ENCODE measurements at places on chromosomes 2 and 18.

GRCh38 chr2:114814355-114814754, 371.9 kb downstream of the DPP10 start:
- no peak for DNase-seq

DNA sequence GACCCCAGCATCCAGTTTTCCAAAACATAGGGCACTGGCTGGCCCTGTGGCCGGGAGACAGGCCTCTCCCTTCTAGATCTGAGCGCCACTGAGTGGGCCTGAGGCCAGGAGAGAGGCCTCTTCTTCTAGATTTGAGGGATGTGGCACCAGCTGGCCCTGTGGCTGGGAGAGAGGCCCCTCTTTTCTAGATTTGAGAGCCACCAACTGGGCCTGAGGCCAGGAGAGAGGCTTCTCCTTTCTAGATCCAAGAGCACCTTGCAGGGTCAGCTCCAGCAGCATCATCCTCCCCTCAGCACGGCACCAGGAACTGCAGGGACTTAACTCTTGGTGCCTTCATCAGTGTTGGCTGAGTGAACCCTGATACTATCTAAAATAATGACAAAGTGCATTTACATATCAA, 114.3 kb upstream of the ALKAL2 start:
- DNase-seq = no peak

GRCh38 chr2:2452961-2453360, 121.9 kb upstream of the MYT1L start:
- no peak for DNase-seq

DNA sequence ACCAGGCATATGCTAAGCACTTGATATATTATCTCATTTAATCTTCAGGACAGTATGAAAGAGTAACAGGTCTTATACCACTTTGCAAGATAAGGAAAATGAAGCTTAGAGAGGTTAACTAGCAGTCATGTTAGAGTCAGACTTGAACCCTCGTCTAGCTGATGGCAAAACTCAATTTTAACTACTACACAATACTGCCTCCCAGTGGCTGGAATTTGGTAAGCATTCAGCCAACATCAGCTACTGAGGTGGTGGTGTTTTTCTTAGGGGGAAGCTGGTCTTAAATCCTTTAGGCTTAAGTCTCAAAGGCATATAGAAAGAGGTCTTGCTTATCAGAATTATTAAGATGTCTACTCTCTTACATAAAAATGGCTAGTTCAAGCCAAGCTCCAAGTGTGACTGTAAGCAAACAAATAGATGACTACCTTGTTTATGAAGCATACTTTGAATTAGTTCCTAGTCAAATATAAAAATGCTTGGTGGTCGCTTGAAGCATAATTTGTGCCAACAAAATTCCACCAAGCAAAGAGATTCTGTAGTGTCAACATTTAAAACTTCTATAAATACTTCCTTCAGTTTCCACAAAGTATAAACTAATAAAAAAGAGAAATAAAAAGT, 325.4 kb upstream of the FIGN start:
- DNase-seq = no peak

DNA sequence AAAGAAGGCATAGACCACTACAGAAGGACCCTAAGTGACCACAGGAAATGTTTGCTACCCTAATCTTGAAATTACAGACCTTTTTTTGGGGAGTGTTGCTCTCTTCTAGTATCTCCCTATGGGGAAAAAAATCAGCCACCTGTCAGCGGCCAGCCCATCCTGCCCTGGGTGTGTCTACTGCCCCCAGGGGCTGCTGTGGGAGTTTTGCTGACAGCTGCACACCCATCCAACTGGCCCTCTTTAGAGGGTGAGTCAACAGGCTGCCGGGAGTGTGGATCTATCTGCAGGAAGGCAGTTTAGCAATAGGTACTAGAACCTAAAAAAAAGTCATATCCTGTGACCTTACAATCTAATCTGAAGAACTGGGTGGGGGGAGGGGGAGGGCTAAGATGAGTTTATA, 796 bp upstream of the DYSF start:
- no peak for DNase-seq

GRCh38 chr2:98500561-98500960, 55.9 kb downstream of the INPP4A start:
- no peak for DNase-seq

Measured in activated T-helper 1 cell treated with anti-CD3 and anti-CD28 coated beads, Interleukin-2, amount 50 U/mL, for 16 hours (primary cell).